ENCODE measurements at places on chromosomes 16 and 17.
A peak's percentile ranks its signal among the peaks of the same experiment; 100 is the strongest.

DNA sequence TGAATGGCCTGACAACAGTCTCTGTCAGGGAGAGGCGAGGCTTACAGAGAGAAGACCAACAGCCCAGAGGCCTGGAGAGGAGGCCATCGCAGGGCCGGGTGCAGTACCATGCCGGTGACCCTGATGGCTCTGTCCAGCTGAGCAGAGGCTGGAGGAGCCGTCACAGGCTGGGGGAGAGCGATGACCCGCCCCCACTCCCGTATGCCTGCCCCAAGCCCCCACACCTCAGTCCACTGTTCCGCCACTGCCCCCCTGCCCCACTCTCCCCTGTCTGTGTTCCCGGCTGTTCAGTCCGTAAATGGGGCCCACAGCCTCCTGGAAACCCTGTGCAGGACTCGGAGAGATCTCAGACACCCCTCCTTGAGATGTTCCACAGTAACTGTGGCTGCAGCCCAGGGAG lies 12.8 kb upstream of the FAM83G start:
- no peak for DNase-seq

GRCh38 chr16:6918646-6919045 lies 414.0 kb upstream of the RBFOX1 start:
- DNase-seq = no peak

GRCh38 chr16:11534262-11534661 lies 52.5 kb downstream of the LITAF start:
- DNase-seq = no peak

GRCh38 chr16:50635505-50636392 lies 45.4 kb downstream of the SNX20 start:
- DNase-seq = no peak

DNA sequence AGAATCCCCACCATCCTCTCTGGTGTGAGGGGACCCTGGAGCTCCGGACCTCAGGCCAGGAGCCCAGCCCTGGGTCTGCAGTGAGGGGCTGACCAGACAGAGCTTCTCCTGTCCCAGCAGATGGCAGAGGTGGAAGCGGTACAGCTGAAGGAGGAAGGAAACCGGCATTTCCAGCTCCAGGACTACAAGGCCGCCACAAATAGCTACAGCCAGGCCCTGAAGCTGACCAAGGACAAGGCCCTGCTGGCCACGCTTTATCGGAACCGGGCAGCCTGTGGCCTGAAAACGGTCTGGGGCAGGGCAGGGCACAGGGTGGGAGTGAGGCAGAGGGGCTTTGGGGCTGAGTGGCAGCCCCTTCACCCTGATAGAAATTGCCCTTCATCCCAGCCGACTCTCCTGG lies 527 bp downstream of the UNC45B start:
- no peak for DNase-seq

DNA sequence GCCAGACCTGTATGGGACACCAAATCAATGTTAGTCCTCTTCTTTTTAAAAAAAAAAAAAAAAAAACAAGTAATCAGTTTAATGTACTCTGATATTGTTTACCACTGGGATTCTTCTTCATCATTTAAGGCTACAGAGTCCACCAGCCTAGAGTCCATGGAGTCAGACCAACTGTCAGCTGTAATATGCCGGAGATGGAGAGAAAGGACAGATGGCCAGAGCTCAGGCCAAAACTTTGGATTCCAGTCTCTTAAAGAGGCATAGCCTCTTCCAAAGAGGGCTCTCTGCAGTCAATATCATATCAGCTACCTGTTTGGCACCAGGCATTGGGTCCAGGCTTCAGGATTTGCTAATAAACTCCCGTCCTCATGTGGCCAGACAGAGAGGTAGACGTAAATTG lies 469.6 kb upstream of the HSBP1 start:
- DNase-seq = no peak

DNA sequence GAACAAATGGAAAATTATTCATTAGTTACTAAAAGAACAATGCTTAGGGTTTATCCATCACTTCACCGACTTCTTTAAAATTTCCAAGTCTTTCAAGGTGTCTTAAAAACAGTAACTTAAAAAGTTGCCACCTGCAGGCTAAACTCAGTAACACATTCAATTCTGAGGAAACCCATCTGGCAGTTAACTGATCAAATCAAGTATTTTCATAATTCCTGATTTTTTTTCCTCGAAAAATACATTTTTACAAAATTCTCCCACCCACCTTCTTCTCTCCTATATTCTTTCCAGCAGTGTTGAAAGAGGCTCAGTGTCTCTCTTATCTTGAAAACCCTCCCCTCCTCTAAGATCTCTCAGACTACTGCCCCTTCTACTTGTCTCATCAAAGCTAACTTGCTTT lies 29.9 kb downstream of the PARN start:
- DNase-seq = peak; percentile 52

DNA sequence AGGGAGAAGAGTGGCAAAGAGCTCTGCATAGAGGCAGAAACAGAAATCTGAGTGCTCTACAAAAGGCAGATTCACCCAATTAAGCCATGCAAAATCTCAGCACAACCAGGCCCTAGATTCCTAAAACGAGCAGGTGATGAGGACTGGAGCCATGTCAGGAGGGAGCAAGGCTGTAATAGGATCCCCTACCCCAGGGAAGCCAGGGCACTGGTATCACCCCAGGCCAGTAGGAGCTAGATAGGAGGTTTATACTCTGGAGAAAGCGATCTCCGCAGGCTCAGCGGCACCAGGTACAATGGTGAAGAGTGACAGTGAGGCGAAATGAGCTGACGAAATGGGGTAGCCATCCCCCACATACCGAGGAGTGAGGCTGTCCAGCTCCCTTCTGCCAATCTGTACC lies 171.5 kb downstream of the PARN start:
- DNase-seq = no peak

GRCh38 chr16:1696863-1697262 lies 9.1 kb upstream of the MAPK8IP3 start:
- DNase-seq = no peak

DNA sequence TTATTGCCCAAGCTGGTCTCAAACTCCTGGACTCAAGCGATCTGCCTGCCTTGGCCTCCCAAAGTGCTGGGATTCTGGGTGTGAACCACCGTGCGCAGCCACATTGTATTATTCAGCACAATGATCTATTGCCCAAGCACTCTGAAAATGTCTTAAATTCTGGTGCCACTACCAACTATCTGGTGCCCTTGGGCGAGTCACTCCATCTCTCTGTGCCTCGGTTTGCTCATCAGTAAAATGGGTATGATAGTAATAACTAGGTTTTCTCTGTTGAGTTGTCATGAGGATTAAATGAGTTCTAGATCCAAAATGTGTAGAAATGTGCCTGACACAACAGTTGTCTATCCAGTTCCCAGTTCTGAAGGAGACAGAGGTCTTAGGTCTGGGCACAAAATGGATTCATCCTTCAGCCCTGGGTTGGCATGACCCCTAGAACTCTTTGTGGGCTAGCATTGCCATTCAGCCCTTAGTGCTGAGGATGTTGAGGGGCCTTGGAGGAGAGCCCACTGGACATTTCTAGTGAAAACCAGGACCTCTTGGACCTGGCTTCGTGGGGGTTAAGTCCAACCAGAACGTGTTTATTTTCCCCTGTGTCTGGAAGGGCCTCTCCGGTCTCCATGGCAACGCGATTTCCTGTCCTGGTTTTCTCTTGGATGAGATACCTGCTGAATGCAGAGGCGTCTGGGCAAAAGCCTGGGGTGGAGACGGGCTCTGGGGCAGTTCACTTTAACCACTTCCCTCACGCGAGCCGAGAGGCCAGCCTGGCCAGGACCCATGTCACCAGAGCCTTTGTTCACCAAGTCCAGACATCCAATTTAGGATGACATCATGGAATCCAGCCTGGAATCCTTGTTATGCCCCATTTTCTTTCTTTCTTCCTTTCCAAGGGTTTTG lies 43.7 kb upstream of the TNRC6A start:
- peak; percentile 87 for DNase-seq

- no peak for DNase-seq
Observed at GRCh38 chr16:78606545-78606944, 507.1 kb downstream of the WWOX start.

- no peak for DNase-seq
Observed at GRCh38 chr16:19046062-19046461, 21.4 kb upstream of the COQ7 start.

- no peak for DNase-seq
Observed at GRCh38 chr17:72104863-72105234, 16.0 kb upstream of the SOX9 start.

- no peak for DNase-seq
Observed at GRCh38 chr16:88888461-88889387, 22.3 kb upstream of the PABPN1L start.

DNA sequence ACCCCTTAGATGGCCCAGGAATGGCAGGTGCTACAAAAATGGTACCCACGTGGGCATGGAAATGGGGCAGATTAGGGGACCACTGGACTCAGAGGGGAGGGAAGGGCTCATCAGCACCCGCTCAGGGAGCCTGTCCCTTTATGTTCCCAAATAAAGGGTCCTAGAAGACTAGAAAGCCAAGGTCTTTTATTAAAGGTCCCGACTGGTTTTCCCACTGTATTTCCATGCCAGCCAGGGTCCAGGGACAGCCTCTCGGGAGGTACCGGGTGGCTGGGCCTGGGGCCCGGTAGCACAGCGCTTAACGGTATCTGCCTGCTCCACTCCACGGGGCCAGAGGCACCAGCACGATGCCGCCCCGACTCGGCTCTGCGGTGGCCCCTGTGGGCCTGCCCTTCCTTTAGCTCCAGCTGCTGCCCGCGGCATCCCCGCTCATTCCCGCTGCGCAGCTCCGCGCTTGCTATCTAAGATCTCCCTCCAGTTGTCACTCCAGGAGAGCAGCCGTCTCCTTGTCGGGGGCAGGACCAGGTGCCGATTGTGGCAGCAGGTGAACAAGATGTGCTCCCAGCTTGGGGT lies 1.4 kb downstream of the NT5C start:
- no peak for DNase-seq

DNA sequence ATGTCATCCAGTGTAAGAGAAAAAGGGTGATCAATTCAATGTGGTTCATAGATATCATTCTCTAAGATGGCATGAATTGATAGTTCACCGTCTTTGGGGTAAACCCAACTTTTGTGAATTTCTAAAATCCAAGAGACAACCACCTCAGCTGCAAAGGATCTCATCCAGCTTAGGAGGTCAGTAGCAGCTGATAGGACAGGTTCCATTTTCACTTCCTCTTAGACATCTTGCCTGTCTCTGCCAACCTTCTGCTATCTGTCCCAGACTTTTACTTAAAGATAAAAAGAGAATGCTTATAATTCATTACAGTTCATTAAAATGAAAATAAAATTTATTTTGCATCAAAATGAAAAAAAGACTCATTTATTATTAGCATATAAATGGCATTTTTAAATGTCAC lies 468.2 kb downstream of the XYLT1 start:
- no peak for DNase-seq

DNA sequence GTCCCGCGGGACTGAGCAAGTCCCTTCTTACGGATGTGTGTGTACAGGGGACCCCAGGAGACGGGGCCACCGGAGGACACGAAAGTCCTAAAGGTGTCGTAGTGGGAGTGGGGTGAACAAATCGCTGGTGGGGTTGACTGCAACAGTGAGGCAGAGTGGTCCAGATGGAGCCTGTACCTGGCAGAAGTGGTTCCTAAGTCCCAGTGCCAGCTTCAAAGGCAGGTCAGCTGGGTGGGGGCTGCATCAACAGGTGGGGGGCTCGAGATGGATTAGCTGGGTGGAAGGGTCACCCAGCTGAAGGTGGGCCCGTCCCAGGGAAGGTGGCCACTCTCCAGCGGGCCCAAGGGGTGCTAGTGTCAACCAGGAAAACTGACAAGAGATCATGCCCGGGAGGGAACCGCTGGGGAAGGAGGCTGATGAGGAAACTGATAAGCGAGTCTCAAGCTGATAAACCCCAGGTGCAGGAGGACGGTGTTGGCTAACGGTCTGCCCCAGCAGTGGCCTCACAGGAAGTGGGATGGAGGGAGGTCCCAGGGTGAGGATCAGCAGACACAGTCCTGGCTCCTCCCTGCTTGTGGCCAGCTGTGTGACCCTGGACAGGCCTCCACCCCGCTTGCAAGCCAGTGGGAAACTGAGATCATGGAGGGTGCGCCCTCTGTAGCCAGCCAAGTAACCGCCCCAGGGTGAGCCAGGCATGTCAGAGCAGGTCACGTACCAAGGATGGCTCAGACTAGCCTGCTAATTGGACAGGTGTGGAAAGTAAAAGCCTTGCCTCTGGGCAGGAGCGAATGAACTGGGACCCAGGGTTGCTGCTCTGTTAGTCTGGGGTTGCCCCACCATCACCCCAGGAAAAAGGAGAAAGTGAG lies 1.0 kb downstream of the ORAI3 start:
- peak; percentile 60 for DNase-seq

DNA sequence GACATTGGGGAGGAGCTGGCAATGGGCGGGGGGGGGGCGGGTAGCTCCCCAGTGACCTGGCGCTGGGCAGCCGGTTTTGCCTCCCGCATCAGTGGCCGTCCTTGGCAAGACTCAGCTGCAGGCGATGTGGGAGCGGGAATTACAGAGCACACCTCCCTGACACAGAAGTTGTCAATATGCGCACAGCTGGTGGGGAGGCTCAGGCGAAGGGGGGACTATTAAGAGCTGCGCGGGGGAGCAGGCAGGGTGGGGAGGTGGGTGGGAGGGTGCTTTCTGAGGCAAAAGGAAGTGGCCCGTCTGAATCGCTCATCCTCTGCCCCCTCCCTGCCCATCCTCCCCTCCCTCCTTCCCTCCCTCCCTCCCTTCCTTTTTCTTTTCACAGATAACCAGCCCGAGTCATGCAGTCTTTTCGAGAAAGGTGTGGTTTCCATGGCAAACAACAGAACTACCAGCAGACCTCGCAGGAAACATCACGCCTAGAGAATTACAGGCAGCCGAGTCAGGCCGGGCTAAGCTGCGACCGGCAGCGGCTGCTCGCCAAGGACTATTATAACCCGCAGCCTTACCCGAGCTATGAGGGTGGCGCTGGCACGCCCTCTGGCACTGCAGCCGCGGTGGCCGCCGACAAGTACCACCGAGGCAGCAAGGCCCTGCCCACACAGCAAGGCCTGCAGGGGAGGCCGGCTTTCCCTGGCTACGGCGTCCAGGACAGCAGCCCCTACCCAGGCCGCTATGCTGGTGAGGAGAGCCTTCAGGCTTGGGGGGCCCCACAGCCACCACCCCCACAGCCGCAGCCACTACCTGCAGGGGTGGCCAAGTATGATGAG lies 44.0 kb downstream of the SREBF1 start:
- peak; percentile 85 for DNase-seq

DNA sequence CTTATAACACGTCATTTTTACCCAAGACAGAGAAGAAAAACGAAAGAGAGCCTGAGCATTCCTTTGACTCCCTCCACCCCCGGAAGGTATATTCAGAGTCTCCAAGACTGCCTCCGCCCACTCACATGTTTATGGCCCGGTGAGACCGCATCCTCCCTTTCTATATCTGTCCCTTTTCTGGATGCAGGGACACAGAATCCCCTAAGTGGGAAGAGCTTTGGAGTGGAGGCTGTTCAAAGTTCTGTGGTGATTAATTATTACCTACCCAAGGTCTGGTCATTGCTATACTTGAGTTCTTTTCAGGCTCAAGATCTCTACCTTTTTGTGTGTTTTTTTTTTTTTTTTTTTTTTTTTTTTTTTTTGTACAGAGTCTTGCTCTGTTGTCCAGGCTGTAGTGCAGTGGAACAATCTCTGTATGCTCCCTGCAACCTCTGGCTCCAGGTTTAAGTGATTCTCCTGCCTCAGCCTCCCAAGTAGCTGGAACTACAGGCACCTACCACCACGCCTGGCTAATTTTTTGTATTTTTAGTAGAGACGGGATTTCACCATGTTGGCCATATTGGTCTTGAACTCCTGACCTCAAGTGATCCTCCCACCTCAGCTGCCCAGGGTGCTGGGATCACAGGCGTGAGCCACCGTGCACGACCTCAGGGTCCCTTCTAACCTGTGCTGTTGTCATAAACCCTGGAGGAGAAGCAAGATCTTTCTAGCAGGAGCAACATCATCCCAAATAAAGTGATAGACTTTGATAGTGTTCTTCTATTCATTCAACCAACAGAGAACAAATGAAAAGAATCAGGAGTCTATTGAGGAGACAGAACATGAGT lies 407.1 kb downstream of the WWOX start:
- no peak for DNase-seq

Data from astrocyte of the spinal cord (primary cell).